HS-5 (cell line): ENCODE measurements at places on chromosomes 1 and 21.

GRCh38 chr1:156246781-156247459 lies 936 bp downstream of the PAQR6 start:
- DNase-seq: no peak

DNA sequence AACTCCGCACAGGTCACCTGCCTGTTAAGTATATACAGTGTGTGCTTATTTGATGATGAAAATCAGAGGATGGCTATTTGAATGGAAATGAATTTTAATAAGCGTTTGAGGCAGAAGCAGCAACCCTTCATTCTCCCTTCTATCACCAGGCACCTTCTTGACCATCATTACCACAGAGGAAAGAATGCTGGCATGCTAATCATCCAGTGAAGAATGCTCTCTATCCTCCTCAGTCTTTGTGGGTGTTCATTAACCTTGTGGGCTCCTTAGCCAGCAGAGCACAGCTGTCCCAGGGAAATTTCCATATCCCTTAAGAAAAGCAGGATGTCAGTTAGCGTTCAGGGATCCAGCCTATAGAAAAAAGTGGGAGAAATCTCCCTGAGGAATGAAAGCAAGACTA lies 428.0 kb upstream of the CAMK1G start:
- DNase-seq: no peak

DNA sequence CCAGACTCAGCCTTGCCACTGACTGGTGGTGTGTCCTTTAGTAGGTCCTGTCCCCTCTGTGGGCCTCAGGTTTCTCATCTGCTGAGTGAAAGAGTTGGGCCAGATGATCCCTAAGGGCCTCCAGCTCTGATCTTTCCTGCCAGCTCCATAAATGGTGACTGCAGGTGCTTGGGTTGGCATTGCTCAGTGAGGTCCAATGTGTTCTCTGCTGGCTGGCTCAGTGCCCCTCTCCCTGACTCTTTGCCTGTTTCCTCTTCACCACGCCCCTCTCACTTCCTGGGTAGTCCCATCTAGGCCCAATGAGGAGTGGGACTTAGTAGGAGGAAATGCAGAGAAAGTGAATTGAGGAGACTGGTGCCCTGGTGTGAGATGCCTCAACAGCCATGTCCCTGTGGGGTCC lies 36.6 kb downstream of the UBE2T start:
- no peak for DNase-seq

GRCh38 chr1:198549866-198550265 lies 9.4 kb upstream of the ATP6V1G3 start:
- DNase-seq: no peak

- peak; percentile 29 for DNase-seq
Measured at GRCh38 chr1:109595531-109595930, 23.9 kb downstream of the GNAT2 start.

DNA sequence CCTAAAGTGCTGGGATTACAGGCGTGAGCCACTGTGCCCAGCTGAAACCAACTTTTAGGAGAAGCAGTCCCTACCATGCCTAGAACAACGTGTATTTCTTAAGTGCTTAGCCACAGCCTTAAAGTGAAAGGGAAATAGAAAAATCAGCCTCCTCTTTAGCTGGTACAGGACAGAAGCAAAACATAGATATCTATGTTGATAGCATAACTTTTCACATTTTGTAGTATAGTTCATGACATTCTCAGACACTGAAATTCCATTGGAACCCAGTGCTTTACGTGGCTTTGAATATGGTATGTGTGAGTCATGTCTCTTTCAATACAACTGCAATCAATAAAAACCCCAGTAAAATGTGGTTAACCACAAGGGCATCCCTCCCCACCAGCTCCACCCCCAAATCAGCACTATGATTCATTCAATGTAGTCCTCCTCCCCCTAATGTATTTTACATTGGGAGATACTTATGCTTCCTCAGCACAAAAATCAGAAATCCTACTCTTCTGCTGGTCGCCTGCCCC lies 32.1 kb downstream of the TGFB2 start:
- DNase-seq: peak; percentile 97

DNA sequence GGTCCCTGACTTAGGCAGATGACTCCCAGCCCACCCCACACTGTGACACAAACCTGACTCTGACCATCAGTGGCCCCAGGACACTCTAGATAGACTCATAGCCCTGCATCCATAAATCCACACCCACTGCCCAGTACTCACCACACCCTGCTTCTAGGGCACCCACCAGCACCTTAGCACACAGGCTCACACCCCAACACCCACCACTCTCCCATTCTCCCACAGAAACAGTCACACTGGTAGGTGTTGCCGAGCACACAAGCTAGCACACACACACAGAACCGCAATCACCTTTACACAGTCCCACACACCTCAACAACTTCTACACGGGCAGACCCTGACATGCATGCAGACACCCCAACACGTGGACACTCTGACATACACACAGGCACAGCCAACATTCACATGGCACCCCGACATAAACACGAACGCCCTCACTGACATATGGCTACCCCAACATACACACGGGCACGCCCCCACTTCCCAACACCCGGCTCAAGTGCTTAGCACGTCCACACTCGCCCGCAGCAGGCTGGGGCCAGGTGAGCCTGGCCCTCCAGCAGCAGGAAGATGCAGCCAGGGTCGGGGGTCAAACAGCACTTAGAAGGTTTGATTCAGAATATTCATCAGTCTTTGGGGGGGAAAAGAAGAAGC lies 105.5 kb upstream of the TARDBP start:
- no peak for DNase-seq

GRCh38 chr21:42337276-42337675 lies 13.5 kb downstream of the TFF2 start:
- no peak for DNase-seq

DNA sequence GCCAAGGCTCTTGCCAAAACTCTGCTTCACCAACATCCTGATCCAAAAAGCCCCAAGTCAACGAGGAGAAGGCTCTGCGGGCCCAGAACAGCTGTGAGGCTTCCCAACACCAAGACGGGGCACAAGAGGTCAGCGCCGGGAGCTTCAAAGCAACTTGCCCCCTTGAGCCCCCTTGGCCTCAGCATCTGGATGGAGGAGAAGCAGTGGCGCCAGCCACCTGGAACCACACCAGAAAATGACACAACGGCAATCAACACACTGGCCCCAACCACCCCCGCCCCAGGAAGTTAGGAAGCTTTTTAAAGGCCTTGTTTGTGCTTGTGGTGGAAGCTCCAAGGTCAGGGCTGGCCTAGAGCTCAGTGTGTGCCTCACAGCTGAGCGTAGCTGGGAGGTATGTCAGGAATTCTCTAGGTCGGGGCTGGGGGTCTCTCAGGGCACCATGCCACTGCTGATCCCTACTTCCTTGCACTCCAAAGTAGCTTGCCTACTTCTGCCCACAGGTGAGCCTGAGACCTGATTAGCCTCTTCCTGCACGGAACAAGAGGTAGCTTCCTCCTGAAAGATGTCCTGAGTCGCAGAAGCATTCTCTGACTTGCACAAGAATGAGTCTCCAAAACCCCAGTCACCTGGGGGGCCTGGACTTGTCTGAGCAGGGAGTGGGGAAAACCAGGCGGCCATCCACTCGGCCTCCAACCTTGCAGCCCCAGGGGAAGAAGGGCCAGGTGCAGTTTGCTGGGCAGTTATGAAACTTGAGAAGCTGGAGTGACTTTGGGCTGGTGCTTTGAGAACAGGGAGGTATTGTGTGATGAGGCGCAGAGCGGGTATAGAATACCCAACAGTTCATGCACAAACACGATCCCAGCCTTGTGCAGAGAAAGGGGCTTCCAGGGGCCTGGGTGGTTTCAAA lies 9.7 kb upstream of the SRP9 start:
- no peak for DNase-seq
